Activated B cell treated with CpG ODN at 0.5 μM for 24 hours (primary cell): ENCODE measurements at places on chromosomes 11 and 22. TPM values are rescaled to one million over a fixed set of nuclear protein-coding genes. Genes with fewer than 3 reads are reported as not detected.

The TPBGL gene
- not detected in 2 replicates for total RNA-seq

DNA sequence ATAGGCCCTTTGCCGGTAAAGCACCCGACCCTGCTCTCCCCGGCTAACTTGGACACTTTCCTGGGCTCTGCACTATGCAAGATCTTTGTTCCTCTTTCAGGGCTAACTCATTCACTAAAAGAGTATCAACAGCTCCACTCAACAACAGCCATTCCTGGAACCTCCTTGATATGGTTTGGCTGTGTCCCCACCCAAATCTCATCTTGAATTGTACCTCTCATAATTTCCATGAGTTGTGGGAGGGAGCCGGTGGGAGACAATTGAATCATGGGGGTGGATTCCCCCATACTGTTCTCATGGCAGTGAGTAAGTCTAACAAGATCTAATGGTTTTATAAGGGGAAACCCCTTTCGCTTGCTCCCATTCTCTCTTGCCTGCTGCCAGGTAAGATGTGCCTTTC lies 330.0 kb downstream of the TENM4 start:
- H3K36me3 ChIP-seq, result no peaks in the 10 kb centered on the region
- no peak overlapping the region for H3K27ac ChIP-seq
- no peaks in the 10 kb centered on the region for H3K4me1 ChIP-seq
- no peak overlapping the region for H3K4me3 ChIP-seq

The COMT gene
- total RNA-seq, result 40.6 and 49.5 TPM in 2 replicates

GRCh38 chr22:49328630-49329405 lies 498.9 kb downstream of the BRD1 start:
- H3K27me3 ChIP-seq, result no peaks in the 10 kb centered on the region
- H3K36me3 ChIP-seq, result no peaks in the 10 kb centered on the region
- DNase-seq, result no peak

The F2 gene
- total RNA-seq, result not detected in 2 replicates

GRCh38 chr11:39668640-39669039 lies 1790.8 kb downstream of the LRRC4C start:
- H3K36me3 ChIP-seq, result no peaks in the 10 kb centered on the region
- H3K4me1 ChIP-seq, result no peaks in the 10 kb centered on the region
- no peak for DNase-seq

GRCh38 chr11:122804161-122804560 lies 34.1 kb upstream of the CRTAM start:
- H3K36me3 ChIP-seq, result peaks cover 7% of the 10 kb centered on the region
- H3K27me3 ChIP-seq, result no peaks in the 10 kb centered on the region

The MMP27 gene
- total RNA-seq, result not detected in 2 replicates

- H3K4me1 ChIP-seq, result peaks cover 25% of the 10 kb centered on the region
- H3K27ac ChIP-seq, result no peak overlapping the region
- peaks cover 41% of the 10 kb centered on the region for H3K27me3 ChIP-seq
- no peak for DNase-seq
These were observed 2.0 kb downstream of the NAV2 start for GRCh38 chr11:19714387-19715363.

- H3K36me3 ChIP-seq, result peaks cover 73% of the 10 kb centered on the region
- no peak for DNase-seq
- no peak overlapping the region for H3K4me3 ChIP-seq
- H3K27me3 ChIP-seq, result no peaks in the 10 kb centered on the region
These were observed 52.2 kb downstream of the NUP98 start for GRCh38 chr11:3745161-3745560.

The UPK3A gene
- total RNA-seq, result 1.4 and 1.6 TPM in 2 replicates

GRCh38 chr11:96538104-96538503 lies 148.3 kb downstream of the JRKL start:
- no peak for DNase-seq
- H3K4me1 ChIP-seq, result no peaks in the 10 kb centered on the region

DNA sequence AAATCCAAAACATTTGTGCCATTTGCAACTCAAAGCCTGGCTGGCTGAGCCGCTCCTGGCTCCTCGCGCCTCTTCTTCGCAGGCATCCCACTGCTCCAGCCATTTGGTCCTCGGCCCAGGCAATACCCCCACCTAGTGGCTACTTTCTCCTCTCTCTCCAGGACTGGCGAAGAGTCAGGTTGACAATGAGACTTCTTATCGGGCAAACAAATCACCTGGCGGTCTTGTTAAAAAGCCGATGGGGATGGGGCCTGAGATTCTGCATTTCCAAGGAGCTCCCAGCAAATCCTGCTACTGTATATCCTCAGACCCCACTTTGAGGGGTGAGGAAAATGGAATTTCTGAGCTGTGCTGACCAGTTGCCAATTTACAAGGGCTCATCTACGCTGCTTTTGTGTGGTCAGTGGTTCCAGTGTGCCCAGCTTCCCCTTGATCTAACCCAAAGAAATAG lies 89.0 kb downstream of the ISX start:
- no peaks in the 10 kb centered on the region for H3K36me3 ChIP-seq
- peaks cover 35% of the 10 kb centered on the region for H3K27me3 ChIP-seq
- no peak overlapping the region for H3K27ac ChIP-seq

The DRICH1 gene
- total RNA-seq, result 0.64 and 1.5 TPM in 2 replicates

The WNT7B gene
- not detected in 2 replicates for total RNA-seq

The MS4A7 gene
- total RNA-seq, result 43.1 and 51.1 TPM in 2 replicates

GRCh38 chr11:77197626-77198320 lies 69.7 kb downstream of the MYO7A start:
- H3K27me3 ChIP-seq, result no peaks in the 10 kb centered on the region
- H3K4me3 ChIP-seq, result no peak overlapping the region
- H3K36me3 ChIP-seq, result no peaks in the 10 kb centered on the region
- H3K4me1 ChIP-seq, result no peaks in the 10 kb centered on the region
- no peak overlapping the region for H3K27ac ChIP-seq

GRCh38 chr11:69718147-69718546 lies 14.3 kb upstream of the FGF19 start:
- DNase-seq, result peak; percentile 31
- no peaks in the 10 kb centered on the region for H3K36me3 ChIP-seq
- peaks cover 42% of the 10 kb centered on the region for H3K27me3 ChIP-seq
- peaks cover 4% of the 10 kb centered on the region for H3K4me1 ChIP-seq

DNA sequence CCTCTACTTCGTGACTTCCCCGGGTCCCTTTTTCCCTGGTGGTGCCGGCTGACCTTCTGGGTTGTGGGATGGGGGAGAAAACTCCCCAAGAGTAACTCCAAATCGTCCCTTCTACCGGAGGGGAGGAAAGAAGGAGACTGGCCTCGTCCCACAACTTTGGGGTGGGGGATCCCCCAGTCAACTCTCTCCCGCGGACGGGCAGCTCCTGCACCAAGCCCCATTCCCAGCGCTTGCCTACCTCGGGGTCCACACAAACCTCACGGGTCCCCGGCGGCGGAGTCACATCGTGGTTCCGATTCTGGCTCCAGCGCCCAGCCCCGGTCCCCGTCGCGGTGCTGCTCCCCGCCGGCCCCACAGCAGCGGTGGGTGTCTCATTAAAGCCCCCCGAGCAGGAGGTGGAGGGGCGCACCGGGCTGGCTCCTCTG lies 317 bp downstream of the BDNF start:
- no peak for DNase-seq
- peaks cover 50% of the 10 kb centered on the region for H3K27me3 ChIP-seq
- H3K4me1 ChIP-seq, result peaks cover 27% of the 10 kb centered on the region
- H3K27ac ChIP-seq, result no peak overlapping the region

DNA sequence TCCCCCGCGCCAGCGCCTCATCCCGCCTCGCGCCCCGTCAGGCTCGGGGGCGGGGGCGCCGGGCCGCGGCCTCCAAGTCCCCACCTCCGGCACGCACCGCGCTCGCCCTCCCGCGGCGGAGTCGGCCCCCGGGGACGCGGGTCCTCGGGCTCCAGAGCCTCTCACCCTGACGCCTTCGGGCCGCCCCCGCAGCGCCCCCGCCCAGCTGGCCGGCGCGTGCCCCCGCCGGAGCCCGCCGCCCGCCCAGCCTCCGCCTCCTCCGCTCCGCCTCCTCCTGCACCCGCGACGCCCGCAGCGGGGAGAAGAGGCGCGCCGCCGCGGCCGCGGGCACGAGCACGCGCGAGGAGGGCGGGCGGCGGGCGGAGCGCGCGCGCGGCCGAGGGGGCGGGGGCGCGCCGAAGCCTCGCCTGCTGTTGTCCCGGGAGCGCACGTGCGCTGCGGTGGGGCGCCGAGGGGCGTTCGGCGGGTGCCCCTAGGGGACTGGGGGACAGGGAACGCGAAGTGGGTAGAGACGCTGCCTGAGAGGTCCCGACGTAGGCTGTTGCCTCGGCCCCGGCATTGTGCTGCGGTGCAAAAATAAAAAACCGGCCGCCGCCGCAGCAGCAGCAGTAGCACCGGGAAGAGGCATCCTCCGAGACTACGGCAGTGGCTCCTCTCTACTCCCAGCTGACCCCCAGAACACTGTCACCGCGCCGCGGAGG lies 87.4 kb upstream of the ARHGAP32 start:
- peak overlapping the region; percentile 47 for H3K27ac ChIP-seq
- H3K4me3 ChIP-seq, result peak overlapping the region; percentile 79
- peaks cover 26% of the 10 kb centered on the region for H3K27me3 ChIP-seq
- peaks cover 24% of the 10 kb centered on the region for H3K4me1 ChIP-seq

DNA sequence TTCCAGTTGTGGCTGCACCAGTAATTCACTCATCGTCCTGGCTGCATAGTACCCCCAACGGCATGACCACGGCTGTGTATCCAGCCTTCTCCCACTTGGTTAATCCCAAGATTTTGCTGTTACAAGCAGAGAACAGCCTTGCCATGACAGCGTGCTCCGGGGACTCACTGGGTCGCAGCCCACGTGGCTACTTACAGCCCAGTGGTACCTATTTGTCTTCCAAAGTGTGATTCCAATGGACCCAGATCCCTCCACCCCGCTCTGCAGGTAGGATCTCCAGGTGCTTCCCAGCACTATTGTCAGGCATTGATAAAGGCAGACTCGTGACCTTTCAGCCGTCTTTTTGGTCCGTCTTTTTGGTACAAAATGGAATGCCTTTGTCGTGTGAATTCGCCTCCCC lies 119.0 kb upstream of the FGF3 start:
- H3K4me1 ChIP-seq, result no peaks in the 10 kb centered on the region
- no peak overlapping the region for H3K27ac ChIP-seq
- H3K36me3 ChIP-seq, result no peaks in the 10 kb centered on the region
- no peak for DNase-seq
- no peak overlapping the region for H3K4me3 ChIP-seq

The MDK gene
- 0.55 and 0.78 TPM in 2 replicates for total RNA-seq

DNA sequence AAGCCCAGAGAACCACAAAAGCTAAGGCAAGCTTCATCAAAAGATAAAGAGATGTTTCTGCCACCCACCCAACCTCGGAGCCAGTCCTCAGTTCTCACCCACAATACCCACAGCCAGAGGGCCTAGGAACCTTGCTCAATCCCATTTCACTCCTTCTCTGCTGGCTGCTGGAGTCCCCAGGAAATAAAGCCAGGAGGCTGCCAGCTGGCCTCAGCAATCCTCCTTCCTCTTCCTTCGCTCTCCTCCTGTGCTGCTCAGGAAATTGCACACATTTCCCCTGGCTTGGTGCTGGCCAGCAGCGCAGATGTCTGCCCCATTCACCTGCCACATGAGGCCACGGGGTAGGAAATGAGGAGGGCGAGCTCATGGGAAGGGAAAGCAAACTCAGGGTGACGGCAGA lies 91.8 kb upstream of the LDLRAD3 start:
- DNase-seq, result no peak
- no peaks in the 10 kb centered on the region for H3K4me1 ChIP-seq
- H3K27me3 ChIP-seq, result peaks cover 11% of the 10 kb centered on the region
- H3K4me3 ChIP-seq, result no peak overlapping the region

The TMEM191C gene
- total RNA-seq, result 1.3 and 1.5 TPM in 2 replicates

- H3K4me1 ChIP-seq, result peaks cover 5% of the 10 kb centered on the region
- H3K36me3 ChIP-seq, result no peaks in the 10 kb centered on the region
- H3K27me3 ChIP-seq, result peaks cover 32% of the 10 kb centered on the region
- no peak overlapping the region for H3K4me3 ChIP-seq
- no peak overlapping the region for H3K27ac ChIP-seq
These were observed 8.0 kb downstream of the PHLDB1 start for GRCh38 chr11:118615282-118615975.

GRCh38 chr11:6979365-6979764 lies 40.8 kb downstream of the ZNF214 start:
- DNase-seq, result no peak
- H3K36me3 ChIP-seq, result no peaks in the 10 kb centered on the region
- no peak overlapping the region for H3K27ac ChIP-seq
- no peaks in the 10 kb centered on the region for H3K27me3 ChIP-seq
- no peaks in the 10 kb centered on the region for H3K4me1 ChIP-seq

The OR2AT4 gene
- not detected in 2 replicates for total RNA-seq

GRCh38 chr11:12354750-12355545 lies 22.4 kb upstream of the PARVA start:
- no peak for DNase-seq
- no peaks in the 10 kb centered on the region for H3K27me3 ChIP-seq
- H3K4me3 ChIP-seq, result no peak overlapping the region
- H3K27ac ChIP-seq, result no peak overlapping the region
- no peaks in the 10 kb centered on the region for H3K4me1 ChIP-seq
- H3K36me3 ChIP-seq, result no peaks in the 10 kb centered on the region

DNA sequence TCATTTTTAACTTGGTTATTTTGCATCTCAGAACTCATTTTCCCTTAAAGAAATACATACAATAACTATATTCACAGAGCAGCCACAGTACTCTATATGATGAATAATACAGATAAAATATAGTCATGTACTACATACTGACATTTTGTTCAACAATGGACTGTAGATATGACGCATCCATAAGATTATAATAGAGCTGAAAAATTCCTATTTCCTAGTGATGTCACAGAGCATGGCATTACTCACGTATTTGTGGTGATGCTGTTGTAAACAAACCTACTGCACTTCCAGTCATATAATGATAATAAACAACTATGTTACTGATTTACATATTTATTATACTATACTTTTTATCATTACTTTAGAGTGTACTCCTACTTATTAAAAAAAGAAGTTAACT lies 38.7 kb downstream of the NARS2 start:
- no peak overlapping the region for H3K4me3 ChIP-seq
- H3K27ac ChIP-seq, result no peak overlapping the region
- peaks cover 40% of the 10 kb centered on the region for H3K4me1 ChIP-seq
- no peaks in the 10 kb centered on the region for H3K27me3 ChIP-seq
- no peak for DNase-seq

The PRMT3 gene
- total RNA-seq, result 21.7 and 24.9 TPM in 2 replicates

DNA sequence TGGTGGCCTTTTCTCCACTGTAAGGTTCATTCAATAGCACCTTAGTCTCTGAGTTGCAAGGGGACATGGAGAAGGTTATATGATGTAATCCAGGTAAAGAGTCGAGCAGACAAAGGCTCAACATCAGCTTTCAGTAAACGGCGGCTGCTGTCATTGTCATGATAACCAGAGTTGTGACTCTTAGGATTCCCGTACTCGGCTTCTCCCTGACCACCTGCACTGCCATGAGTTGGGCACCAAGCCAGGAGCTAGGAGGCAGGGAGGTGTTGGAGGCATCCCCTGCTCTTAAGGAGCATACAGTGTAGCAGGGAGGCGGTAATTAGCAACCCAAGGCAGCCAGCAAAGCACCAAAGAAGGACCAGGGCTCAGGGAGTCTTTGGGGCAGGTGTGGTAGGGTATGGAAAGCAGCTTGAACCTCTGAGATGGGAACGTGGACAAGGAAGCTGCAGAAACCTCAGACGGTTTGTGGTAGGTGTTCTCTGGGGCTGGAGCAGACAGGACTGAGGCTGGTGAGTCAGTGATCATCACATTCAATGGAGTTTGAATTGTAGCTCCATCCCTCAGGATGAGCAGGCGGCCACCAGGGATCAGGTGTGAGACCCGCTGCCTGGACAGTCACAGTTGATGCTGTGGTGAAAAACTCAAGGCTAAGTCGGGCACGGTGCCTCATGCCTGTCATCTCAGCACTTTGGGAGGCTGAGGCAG lies 31.7 kb downstream of the LIF start:
- no peak for DNase-seq
- H3K36me3 ChIP-seq, result no peaks in the 10 kb centered on the region
- no peak overlapping the region for H3K27ac ChIP-seq
- no peaks in the 10 kb centered on the region for H3K4me1 ChIP-seq
- H3K27me3 ChIP-seq, result peaks cover 12% of the 10 kb centered on the region

The IFITM10 gene
- total RNA-seq, result not detected in 2 replicates
